Hippocampal formation (tissue), 2 donors: ENCODE measurements at places on chromosomes 2 and 18.

DNA sequence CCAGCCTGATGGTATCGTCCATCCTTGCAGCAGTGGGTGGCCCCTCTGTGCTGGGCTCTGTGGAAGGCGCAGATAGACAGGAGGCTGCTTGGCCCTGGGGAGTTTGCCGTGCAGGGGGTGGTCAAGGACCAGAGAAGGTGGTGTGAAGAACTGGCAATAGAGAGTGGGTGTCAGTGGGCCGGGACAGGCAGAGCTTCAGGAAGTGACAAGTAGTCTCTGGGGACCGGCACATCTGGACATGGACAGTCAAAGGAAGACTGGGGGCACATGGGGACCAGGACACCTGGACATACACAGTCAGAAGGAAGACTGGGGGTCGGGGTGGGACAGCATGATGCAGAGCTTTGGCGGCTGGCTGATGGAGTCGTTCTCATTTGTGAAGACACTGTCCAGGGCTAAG lies 335.9 kb downstream of the AGAP1 start:
- DNase-seq = no peak

- no peak for DNase-seq
Measured at GRCh38 chr2:146246736-146247523, 1597.9 kb upstream of the ACVR2A start.

GRCh38 chr2:55118643-55119083 lies 68.4 kb upstream of the RTN4 start:
- no peak for DNase-seq

GRCh38 chr2:68834737-68835376 lies 36.3 kb downstream of the BMP10 start:
- DNase-seq = no peak

DNA sequence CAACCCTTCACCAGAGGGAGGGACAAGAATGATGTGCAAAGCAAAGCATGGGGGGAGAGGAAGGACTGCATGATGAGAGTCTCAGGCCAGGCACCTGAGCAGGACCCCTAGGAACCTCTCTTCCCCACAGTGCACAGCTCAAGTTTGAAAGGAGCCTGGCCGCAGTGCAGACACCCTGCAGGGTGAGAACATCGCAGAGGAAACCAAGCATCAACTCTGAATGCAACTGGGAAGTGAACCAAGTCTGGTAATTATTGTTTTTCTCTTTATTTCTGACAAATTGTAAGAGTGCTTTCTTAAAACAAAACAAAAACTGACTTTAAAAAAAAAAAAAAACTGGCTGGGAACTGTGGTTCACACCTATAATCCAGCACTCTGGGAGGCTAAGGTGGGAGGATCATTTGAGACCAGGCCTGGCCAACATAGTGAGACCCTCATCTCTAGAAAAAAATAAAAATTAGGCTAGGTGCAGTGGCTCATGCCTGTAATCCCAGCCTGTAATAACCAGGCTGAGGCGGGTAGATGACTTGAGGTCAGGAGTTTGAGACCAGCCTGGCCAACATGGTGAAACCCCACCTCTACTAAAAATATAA lies 15.3 kb downstream of the NPC1 start:
- no peak for DNase-seq

DNA sequence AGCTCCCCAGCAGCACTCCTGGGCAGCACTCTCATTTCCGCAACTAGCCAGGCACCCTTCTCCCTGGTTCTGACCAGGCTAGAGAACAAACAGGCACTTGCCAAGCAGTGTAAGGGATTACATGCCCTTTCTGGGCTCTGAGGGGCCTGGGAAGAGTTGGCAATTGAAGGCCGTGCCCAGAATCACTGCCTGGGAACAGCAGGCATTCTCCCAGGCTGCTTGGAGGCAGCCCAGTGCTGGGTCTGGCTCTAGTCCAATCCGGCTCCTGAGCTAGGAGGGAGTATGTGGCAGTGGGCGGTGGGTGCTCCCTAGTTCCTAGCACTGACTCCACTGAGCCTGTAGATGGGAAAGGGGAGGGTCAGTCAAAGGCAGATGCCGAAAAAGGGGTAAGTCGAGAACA lies 34.1 kb upstream of the SP3 start:
- DNase-seq = peak; percentile 24

GRCh38 chr2:241959751-241960269 lies 90.3 kb downstream of the RTP5 start:
- DNase-seq = no peak

DNA sequence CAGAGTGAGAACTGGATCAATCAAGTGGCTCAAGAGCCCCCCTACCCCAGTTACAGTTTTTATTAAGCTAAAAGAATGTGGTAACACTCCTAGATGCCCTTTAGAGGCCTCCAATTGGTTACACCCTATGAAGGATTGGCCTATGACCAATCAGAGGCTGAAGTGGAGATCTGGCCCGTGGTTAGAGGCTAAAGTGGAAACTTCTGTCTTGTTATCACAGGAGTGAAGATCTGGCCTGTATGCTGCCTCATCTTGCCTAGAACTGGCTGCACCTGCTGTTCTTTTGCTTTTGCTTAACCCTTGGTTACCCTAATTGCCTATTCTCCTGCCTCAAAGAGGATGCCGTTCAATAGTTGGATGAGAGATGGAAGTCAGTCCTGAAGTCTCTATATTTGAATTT lies 100.1 kb upstream of the MAP2 start:
- no peak for DNase-seq

GRCh38 chr18:55321265-55322177 lies 266.5 kb downstream of the TCF4 start:
- peak; percentile 94 for DNase-seq

DNA sequence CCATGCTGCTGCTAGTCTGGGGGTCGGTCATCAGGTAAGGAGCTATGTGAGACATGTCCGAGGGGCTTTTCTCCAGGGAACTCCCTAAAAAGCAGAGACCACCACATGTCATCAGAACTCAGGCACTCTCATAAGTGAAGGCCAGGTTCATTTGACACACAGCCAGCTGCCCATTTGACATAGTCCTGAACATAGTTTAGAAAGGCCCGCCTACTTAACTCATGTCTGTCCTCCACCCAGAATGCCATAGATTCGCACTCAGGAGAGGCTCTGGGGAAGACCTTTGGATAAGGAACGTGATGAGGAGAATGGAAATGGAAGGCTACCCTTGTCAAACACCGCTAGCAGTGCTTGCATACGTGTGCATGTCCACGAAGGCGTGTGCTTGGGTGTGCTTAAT lies 157.2 kb downstream of the PTGR3 start:
- no peak for DNase-seq

DNA sequence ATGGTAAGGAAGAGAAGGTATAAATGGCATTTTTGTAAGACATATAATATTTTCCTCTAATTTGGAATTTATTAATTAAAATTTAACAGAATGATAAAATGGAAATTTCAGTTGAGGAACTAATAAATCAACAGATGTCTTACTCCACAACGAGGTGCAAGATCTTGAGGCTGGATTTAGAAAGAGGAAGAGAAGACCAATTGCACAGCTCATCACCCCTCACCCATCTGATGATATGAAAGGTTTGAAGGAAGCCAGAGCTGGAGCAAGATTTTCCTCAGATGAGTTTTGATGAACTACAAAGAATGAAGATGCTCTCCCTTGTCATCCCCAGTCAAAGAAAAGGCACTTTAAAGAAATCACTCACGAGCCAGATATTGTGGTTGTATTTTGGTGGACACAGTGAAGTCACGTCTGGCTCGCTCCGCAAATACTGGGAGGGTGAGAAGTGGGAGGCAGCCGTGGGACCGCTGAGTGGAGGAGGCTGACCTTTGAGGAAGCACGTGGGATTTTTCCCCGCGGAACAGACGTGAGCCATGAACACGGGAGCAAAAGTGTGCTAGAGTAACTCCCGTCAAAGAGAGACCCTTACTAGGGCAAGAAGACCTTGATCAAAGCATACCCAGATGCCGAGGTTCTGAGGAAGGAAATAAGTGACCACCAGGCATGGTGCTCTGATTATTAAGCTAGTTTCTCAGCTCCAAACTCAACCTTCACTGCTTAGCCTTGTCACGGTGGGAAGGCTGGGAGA lies 511.4 kb downstream of the RNF144A start:
- DNase-seq = no peak

- no peak for DNase-seq
Measured at GRCh38 chr2:77725045-77725444, 202.9 kb upstream of the LRRTM4 start.

- DNase-seq = peak; percentile 63
Measured at GRCh38 chr2:101349893-101350662, 37.2 kb downstream of the CREG2 start.

- peak; percentile 1 for DNase-seq
Measured at GRCh38 chr2:72204786-72205503, 57.3 kb upstream of the CYP26B1 start.
